ENCODE measurements at places on chromosomes 7 and 10.

DNA sequence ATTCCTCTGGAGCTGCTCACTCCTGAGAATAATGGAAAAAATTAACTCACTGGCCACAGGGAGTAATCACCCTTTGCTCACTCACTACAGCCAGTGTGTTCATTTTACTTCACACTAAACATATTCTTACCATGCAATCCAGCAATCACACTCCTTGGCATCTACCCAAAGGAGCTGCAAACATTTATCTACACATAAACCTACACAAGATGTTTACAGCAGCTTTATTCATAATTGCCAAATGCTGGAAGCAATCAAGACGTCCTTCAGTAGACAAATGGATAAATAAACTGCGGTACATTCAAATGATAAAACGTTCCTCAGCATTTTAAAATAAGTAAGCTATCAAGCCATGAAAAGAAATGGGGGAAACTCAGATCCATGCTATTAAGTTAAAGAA is 34.2 kb upstream of the POM121L12 start:
- DNase-seq, result no peak

DNA sequence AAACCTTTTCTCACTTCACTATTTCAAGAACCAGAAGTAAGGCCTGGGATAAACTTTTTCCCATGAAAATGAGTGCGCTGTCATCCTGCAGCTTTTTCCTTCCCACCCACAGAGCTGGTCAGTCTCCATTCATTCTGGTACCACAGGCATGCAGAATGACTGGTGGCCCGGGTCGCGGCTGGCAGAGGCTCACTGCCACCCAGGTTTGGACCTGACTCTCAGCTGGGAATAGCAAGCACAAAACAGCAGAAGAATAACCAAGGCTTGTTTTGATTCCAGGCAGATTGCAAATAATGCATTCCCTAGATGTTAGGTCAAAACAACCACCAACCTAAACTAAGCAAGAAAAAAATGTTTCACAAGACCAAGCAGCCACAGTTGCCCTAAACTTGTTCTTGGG is 190.5 kb upstream of the NRP1 start:
- DNase-seq, result no peak

DNA sequence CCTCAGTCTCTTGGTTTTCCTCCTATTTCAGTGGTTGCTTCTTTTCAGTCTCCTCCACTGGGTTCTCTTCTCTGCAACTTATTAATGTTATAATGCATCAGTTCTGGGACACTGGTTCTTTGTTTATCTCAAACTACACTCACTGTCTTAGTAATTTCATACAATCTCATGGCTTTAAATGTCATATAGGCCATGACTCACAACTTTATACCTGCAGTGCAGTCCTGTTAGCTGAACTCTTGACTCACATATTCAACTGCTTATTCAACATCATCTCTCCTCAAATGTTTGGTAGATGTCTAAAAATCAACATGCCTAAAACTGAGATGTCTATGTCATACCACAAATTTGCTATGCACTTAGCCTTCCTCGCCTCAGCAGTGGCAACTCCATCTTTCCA is 101.2 kb upstream of the PALS2 start:
- DNase-seq, result no peak

GRCh38 chr7:112665709-112666108 is 124.5 kb downstream of the TMEM168 start:
- DNase-seq, result no peak

DNA sequence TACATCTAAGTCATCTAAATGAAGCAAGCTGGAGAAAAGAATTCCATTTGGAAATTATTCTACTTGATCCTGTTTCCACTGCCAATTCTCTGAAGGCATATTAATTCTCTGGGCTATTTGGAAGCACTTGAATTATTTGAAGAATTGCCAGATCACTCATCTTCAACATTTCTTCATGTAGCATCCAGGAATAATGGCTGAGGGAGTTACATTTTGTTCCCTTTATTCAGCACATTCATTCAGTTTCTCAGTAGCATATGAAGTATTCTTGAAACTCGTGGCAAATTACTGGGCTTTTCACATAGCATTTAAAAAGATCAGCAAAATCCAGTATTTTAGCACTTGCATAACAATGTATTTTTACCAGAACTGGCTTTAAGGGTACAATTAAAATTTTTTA is 127.1 kb upstream of the VIPR2 start:
- no peak for DNase-seq

DNA sequence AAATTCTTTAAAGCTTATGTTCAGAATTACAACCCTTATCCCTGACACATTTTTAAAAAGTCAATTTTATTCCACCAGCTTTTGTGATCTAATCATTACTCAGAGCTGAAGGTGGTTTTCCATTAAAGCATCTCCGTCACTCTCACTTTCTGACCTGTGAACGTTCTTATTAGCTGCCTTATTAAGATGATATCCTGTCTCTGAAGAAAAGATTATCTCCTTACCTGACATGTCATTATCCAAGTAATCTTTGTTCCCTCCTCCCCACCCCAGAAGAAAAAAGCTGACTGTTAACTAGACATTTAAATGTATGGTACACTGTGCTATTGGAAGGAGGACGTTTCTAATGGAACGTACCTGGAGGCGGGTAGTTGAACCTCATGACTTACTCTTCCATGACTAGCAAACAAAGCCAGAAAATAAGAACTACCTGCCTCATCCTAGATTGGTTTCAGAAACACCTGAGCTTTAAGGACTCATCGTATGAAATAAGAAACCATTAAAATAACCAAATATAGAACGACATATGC is 708.7 kb downstream of the PARD3 start:
- no peak for DNase-seq

DNA sequence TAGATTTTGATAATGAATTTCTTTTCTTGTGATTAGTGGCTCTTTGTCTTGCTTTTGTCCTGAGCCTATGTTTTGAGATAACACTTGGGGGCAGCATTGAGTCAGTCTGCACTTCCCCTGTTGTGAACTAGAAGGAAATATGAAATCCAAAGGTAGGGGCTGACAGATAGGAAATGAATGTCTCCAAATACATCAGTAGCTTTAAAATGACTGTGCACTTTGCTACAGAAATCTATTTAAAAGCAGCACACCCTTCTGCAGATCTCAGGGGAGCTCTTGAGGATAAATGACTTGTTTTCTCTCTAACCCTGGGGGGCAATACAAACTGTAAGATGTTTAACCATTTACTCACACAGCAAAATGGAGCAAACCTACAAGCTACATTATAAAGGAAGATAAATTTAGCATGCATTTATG is 176.0 kb upstream of the MYO3A start:
- no peak for DNase-seq

- DNase-seq, result no peak
Measured at GRCh38 chr10:17504547-17505245, 50.3 kb upstream of the ST8SIA6 start.

DNA sequence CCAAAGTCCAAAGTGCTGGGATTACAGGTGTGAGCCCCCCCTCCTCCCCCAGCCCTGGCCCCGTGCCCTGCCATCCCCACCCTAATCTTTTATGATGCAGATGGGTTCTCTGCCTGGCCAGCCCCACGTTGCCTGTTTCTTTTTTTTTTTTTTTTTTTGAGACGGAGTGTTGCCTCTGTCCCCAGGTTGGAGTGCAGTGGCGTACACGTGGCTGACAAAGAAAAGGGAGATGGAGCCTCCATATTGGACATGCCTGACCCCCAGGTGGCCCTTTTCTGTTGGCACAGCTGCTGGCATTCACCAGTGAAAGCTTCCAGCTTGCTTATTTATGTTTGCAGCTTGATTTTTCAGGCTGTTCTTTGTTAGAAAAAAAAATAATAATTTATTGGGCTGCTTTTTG is 235.3 kb downstream of the CCDC3 start:
- DNase-seq, result no peak

DNA sequence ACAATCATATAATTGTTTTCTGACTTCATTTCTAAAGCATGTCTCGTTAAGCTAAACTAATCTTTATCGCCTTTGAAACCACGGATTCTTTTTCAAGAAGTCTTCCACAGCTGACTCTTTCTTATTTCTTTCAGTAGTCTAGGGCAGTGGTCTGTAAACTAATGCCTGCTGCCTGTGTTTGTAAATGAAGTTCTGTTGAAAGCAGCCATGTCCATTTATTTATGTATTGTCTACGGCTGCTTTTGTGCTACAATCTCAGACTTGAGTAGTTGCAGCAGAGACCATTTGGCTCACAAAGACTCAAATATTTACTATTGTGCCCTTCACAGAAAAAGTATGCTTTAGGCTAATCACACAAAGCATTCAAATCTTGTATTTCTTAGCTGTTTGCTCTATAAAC is 20.3 kb upstream of the ABLIM1 start:
- no peak for DNase-seq

DNA sequence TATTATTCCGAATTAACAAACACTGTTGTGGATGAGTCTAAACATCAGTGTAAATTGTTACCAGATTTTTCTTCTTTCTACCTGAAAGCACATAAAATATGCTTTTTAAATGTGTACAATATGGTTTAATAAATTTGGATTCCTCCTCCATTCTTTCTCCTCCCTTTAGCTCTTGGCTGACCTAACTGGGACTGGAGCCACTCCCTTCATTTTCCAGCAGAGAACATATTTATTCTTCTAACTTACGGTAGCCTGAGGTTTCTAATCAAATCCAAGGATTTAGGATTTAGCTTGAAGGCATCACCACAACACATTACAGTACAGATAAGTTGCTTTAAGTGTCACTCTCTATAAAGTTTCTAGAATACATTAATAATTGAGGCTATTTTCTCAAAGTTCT is 88.2 kb upstream of the SEMA3C start:
- DNase-seq, result no peak

- no peak for DNase-seq
Measured at GRCh38 chr10:82221601-82222149, 346.7 kb downstream of the NRG3 start.

DNA sequence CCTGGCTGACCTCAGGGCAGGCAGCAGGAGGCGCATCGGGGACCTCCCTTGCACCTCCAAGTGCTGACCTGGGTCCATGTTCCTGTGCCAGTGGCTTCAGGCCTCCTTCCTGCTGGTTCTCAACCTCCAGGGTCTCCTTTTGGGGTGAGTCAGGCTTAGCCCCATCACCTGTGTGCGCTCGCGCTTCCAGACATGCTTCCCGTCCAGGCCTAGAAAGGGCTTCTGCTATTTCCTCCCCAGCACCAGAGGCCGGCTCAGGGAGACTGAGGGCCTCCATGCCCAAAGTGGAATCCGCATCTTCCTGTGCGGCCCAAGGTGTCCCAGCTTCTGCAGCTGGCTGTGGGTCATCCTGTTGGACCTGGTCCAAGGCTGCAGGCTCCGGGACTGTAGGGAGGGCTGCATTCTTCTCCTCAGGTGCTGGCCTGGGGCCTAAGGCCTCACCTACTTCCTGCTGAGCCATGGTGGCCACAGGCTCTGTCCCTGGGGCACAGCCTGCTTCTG is 5.9 kb downstream of the NACAD start:
- no peak for DNase-seq

DNA sequence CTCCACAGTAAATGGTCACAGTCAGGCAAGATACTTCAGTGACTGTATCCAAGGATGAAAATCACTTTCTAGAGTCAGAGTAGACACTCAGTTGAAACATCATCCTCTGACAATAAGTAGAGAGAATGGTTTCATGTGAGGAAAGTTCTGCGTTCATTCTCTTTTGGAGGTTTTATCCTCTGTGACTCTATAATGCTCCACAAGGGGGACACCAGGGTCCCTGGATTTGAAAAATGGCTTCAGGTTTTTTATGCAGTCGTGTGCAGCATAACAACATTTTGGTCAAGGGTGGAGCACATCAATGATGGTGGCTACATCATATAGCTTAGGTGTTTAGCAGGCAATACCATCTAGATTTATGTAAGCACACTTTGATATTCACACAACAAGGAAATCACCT is 40.4 kb downstream of the TMEM168 start:
- DNase-seq, result no peak

GRCh38 chr10:124423813-124424212 is 5.1 kb upstream of the OAT start:
- DNase-seq, result no peak

DNA sequence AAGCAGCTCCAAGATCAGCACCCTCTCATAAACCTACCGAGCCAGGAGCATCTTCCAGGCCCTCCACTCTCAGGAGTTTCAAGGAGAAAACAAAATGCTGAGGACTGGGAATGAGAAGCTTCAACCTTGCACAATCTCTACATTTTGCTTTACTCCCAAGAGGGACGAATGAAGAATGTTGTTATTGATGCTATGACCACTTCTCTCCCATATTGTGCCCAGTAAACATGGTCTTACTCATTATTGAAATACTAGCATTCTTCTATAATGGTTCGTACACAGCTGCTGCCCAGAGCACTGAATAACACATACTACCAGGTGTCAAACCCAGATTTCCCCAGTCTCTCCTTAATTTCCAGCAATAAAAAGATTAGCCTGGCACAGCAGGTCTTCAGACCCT is 63.4 kb upstream of the BET1 start:
- DNase-seq, result no peak

DNA sequence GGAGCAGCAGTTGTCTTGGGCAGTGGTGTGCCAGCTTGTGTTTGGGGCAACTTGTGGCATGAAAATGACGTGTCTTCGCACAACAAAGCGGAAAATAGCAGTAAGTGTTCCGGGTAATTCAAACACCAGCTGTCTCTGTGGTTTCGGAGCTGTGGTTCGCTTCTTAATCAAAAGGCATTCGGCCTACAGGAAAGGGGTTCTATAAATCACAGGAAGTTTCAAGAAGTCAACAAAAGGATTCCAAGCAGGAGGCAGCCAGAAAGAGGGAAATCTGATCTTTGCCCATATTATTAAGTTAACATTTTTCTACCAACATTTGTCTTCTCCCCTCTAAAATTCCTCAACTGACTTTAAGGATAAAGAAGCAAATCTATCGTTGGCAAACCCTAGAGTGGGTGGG is 353.4 kb downstream of the FGFR2 start:
- no peak for DNase-seq

Measured in stimulated activated CD8-positive, alpha-beta memory T cell treated with anti-CD3 and anti-CD28 coated beads, Interleukin-7, amount 100 ng/mL, for 4 hours (primary cell).